ENCODE measurements at places on chromosomes 7 and 10.

- no peak for DNase-seq
Measured at GRCh38 chr10:53177468-53177867, 404.9 kb upstream of the MBL2 start.

- peak; percentile 72 for DNase-seq
Measured at GRCh38 chr7:22854158-22855048, 31.8 kb upstream of the TOMM7 start.

DNA sequence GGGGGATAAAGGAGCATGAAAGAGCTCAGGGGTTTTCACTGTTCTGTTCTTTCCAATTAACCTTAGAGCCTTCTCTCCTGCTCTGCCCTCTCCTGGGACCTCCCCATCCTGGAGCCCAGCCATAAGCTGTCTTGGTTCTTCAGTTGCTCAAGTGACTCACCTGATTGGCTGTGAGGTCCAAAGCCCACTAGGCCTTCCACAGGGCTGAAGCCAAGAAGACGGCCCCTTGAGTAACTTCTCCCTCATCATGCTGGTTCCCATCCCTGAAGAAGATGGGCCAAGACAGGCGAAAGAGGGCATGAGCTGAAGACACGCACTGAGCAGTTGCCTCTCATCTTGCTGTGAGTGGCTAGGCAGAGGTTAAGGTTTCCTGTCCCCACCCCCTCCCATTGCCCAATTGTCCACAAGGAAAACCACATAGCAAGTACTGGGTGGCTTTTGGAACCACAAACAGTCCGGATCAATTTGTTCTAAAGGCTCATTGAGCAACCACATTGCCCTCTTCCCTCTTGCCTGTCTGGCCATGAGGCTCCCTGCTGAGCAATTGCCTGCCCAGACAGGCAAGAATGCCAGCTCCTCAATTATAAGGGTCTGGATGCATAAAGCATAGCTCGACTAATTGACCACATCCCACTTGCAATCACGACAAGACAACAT lies 43.9 kb upstream of the GPAM start:
- DNase-seq, result no peak

GRCh38 chr7:117581424-117581823 lies 101.6 kb downstream of the CFTR start:
- no peak for DNase-seq

GRCh38 chr10:104233817-104234216 lies 1.7 kb upstream of the CFAP43 start:
- DNase-seq, result no peak

- no peak for DNase-seq
Measured at GRCh38 chr7:7639847-7640220, 718 bp upstream of the UMAD1 start.

DNA sequence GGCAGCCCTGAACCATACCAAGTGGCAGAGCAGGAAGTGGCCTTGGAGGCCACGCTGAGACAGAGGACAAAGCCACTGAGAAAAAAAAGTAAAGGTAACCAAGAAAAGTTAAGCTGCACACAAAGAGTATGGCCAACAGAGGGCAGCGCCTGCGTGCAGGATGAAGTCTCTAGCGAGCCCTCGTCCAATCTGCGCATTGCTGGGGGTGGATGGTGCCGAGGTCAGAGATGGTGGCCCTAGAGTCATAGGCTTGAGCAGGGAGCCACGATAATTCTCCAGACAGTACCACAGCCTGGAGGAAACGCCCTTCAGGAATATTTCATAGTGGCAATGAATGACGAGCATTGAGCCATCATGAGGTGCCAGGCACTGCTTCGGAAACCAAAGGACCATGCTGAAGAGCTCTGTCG lies 9.7 kb downstream of the ATP6V0E2 start:
- peak; percentile 25 for DNase-seq

DNA sequence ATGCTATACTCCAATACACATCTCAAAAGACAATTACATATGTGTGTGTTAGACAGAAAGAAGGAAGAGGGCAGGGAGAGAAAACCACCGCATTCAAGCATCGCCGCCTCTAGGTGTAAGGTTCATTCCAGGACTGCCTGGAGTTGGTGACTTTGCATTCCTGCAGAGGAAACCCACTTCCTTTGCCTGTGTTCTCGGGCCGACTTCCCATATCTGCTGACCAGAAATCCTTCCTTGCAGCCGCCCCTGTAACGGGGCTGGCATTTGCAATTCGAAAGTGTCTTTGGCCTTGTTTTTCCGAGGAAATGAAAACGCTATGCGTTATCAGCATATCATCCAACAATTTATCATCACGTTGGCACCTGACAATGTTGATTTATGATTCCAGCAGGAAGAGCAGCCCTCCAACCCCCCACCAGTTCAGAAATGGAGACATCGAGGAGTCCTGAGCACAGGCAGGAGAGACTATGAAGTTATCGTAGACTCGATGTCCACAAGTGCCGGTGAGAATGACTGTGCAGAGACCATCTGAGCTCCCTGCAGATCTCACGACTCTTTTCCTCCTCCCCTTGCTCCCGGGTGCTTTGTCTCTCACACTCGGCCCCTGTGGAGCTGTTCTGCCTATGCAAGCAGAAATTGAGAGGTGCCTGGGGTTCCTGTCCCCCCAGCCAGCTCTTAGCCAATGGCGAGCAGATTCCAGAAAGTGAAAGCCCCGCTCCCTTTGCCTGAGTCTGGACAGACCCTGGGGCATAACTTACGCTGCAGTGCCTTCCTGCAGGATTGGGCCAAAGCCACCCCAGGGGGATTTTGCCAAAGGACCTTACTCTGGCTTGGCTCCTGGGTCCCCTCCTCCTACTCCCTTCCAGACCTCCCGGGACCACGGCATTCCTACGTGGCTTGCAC lies 68.9 kb upstream of the FOXK1 start:
- DNase-seq, result peak; percentile 91

DNA sequence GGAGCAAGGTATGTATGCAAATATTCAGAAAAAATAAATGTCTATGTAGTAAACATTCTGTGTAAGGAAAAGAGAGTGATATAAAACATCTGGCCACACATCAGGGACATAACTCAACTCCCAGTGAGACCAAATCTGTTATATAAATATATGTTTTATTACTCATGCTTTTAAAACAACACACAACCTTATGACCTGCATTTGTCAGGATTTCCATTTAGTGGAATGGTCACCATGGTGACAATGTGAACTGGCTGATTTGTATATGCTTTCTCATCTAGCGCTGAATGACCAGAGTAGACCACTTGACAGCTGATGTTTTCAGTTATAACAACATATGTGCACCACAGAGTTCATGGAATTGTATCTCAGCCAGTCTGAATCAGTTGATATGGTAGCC lies 551.7 kb downstream of the HTR7 start:
- no peak for DNase-seq

DNA sequence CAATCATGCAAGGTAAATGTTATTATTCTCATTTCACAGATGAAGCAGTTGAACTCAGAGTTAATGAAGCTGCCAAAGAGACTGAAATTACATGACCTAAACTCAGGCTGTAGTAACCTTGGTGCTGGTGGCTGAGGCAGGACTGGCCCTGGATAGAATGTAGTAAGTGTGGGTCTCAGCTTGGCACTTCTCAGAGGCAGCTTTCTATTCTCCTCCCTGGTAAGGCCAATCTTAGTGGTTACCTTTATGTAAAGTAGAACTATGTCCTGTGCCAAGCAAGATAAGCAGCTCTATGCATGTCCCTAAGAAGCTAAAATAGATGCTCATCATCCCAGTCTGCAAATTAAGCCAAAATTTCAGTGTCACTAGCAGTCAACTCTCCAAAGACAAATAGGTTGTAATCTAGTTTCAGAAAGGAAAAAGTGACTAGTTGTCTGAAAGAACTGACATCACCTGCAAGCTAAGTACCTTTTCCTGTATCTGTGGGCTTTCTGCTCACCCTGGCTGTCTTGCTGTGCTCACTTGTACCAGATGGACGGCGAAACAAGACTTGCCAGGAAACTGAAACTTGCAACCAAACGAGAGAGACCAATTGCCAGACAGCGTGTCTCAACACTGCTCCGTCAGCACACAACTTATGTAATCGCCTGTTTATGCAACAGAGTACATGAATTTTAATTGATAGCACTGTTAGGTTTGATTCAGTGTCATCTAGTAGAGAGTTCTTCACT lies 43.7 kb downstream of the CH25H start:
- no peak for DNase-seq

- DNase-seq, result no peak
Measured at GRCh38 chr10:44377651-44378310, 7.1 kb downstream of the CXCL12 start.

DNA sequence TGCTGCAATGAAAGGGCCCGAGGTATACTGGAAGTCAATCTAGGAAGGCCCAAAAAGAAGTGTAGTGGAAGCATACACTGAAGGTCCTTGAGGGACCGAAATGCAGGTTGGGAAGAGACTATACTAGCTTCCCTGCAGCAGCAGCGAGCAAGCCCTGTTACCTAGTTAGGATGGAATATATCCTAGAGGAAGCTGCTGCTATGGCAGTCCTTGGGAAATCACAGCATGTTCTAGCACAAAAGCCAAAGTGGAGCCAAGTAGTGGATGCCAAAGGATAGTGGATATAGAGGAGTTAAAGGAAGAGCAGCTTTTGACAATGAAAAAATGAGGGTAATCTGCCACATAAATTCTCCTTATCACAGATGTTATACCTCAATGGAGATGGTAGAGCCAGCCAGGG lies 123.8 kb upstream of the STARD3NL start:
- no peak for DNase-seq

DNA sequence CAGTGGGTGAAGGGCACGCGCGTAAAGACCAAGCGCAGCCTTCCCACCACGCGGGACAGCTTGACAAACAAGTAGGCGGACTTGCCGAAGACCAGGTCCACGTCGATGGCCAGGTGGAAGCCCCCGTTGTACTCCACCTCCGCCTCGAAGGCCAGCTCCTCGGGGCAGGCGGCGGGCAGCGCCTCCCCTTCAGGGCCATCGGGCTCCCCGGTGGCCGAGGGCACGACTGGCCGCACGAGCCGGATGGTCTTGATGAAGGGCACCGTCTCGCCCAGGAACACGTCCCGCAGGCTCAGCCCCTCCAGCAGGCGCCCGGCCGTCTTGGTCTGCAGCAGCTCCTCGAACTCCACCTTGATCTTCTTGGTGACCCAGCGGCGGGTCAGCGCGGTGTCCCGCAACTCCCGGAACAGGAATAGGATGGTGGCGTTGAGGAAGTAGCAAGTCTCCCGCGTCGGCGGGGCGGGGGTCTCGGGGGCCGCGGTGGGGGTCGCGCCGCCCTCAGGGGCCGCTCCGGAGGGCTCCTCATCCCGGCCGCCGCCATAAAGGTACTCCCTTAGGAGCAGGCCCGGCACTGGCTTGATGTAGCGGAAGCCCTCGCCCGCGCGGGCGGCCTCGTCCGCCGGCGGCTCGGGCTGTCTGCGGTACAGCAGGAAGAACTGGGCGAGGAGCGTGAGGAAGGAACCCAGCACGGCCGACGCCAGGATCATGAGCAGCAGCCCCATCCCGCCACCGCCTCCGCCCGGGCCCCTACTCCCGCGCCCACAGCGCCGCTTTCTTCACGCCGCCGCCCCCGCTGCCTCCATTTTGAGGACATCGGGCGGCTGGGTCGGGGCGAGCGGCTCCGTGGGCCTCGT lies 507 bp downstream of the PDZD8 start:
- DNase-seq, result peak; percentile 50

- DNase-seq, result no peak
Measured at GRCh38 chr10:18240185-18240882, 100.1 kb downstream of the CACNB2 start.

DNA sequence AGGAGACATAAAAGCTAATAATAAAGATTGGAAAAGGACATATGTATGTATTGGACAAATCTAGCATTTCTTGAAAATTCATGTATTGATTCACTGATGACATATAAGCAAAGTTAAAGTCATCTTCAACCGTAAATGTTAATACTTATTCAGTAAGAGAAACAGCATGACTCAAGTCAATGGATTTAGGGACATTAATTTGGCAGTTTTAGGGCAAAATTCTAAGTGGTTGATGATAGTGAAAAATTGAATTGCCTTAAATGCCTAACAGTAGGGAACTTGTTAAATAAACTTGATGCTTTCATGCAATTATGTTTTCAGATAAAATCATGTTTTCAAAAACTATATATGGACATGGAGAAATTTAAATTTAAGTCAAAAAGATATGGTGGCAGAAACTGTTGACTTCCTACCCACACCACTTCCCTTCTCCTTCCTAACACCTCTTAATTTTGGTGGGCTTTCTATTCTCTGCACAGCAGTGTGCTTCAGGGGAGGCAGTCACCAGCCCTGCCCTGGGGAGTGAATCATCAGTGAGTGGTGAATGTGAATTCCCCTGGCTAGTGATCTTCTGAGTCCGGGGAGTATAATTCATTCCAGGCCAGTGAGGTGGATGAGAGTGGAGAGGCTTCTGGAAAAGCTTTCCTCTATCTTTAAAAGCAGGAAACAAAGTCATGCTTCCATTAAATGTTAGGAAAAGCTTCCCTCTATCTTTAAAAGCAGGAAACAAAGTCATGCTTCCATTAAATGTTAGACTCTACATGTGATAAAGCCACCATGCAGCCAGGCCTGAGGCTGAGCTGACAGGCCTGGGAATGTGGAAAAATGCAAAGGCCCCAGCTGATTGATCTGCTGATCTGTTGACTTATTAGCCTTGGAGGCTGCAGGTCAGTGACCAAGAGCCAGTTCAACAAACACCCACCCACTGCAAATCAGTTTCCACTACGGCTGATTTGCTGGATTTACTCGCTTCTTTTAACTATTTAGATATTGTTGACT lies 25.2 kb upstream of the ITGB1 start:
- no peak for DNase-seq

DNA sequence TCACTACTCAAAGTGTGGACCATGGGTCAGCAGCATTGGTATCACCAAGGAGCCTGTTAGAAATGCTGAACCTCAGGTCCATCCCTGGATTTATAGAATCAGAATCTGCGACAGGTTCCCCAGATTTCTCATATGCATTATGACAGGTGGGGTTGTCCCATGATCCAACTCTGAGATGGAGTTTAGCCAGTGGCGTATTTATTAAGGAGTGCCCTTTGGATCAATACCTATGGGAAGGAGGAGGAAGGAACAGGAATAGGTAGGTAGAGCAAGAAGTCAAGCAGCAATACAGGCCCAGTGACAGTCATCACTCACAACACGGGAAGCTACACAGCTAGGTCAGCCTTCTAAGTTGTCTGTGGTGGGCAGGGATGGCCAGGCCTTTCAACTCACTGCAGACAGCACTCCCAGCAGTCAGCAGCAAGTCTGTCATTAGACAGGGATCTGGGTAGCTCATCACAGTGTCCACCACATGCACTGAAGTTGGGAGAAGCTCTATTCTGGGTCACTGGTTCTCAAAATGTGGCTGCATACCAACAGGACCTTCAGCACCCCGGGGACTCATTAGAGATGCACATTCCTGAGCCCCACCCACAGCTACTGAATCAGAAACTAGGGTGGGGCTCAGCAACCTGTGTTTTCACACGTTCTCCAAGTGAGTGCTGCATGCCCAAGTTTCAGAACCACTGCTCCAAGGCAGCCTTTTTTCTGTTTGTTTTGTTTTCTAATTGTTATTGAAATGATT lies 532.3 kb upstream of the GALNT17 start:
- no peak for DNase-seq

- DNase-seq, result no peak
Measured at GRCh38 chr10:124999433-125000365, 57.8 kb downstream of the ZRANB1 start.

DNA sequence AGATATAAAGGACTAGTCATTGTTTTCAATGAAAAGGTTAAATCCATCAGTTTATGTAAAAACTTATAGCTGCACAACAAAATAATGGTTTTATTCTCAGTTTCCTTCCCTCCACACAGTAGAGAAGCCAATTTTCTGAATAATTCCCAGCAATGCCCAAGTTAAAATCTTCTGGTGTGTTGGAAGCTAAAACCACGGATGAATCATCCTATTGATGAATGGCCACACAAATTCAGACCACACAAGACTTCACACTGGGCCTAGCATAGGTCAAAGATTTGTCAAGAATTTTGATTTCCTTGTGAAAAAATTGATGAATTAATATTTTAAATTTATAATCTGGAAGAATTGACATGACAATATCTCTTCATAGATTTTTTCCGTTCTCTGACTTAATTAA lies 617.6 kb downstream of the INHBA start:
- no peak for DNase-seq
